ENCODE measurements at places on chromosomes 5 and 9.

- peak; percentile 20 for DNase-seq
Observed at GRCh38 chr9:121498487-121499176, 1.0 kb downstream of the GGTA1 start.

GRCh38 chr5:136957428-136957827, 541.7 kb downstream of the SPOCK1 start:
- no peak for DNase-seq

DNA sequence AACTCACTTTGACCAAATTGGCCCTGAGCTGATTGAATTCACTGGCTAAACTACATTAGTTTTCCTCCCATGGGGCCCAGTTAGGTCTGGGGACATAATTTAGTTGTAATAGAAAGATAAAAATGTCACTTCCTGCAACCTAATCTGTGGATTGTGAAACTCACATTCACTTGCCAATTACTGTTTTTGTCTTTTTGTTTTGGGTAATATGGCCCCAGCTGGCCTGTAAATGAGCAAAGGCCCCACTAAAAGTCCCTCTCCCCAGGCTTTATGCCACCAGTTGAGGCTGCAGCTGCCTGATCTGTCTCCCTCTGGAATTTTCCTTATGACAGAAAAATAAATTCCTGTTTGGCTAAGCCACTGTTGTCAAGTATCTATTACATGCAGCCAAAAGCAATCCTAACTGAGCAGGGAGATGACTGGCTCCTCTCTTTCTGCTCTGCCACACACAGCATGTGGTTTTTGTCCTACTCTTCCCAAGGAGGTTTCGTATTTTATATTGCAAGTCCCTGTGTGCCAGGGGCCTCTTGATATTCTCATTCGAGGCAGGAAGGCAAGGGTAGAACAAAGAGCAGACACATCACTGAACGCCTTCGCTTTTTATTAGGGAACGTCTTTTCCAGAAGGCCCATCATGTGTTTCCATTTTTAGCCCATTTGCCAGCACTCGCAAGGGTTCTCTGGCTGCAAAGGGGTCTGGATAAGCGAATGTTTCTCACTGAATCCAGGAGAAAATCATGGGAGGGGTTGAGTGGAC, 24.1 kb upstream of the SLC25A48 start:
- DNase-seq: no peak

GRCh38 chr5:178331491-178331996, 98.9 kb upstream of the PHYKPL start:
- DNase-seq: no peak
